ENCODE measurements at places on chromosomes 5 and 9.

DNA sequence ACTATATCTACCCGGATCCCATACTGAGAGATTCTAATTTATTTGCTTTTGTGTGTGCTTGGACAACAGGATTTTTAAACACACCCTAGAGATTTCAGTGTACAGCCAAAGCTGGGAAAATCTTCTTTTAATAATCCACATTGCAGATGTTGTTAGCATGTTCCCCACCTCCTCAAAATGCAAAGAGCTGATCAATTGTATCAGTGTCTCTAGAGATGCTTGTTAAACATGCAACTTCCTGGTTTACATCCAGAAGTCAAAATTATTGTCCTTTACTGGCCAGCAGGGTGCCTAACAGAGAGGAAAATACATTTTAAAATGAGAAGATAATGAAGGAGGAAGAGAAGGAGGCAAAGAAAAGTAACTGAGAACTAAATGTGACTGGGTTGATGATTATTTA lies 793.3 kb downstream of the SEMA5A start:
- DNase-seq: no peak

GRCh38 chr5:52655163-52655562 lies 132.6 kb upstream of the ITGA1 start:
- DNase-seq: no peak

DNA sequence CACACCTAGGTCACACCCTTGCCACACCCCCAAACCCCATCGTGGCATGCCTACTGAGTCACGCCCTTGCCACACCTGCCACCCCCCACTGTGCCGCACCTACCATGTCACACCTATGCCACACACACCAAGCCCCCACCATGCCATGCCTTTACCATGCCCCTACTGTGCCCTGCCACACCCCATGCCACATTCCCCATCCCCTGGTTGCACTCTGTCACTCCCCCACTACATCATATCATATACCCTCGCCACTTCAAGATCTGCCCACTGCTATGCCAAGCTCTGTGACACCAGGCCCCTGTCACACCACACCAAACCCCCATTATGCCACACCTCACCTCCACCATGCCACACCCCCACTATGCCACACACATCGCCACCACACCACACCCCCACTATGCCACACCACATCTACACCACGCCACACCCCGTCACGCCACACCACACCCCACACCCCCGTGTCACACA lies 101.2 kb downstream of the OLFM1 start:
- no peak for DNase-seq

DNA sequence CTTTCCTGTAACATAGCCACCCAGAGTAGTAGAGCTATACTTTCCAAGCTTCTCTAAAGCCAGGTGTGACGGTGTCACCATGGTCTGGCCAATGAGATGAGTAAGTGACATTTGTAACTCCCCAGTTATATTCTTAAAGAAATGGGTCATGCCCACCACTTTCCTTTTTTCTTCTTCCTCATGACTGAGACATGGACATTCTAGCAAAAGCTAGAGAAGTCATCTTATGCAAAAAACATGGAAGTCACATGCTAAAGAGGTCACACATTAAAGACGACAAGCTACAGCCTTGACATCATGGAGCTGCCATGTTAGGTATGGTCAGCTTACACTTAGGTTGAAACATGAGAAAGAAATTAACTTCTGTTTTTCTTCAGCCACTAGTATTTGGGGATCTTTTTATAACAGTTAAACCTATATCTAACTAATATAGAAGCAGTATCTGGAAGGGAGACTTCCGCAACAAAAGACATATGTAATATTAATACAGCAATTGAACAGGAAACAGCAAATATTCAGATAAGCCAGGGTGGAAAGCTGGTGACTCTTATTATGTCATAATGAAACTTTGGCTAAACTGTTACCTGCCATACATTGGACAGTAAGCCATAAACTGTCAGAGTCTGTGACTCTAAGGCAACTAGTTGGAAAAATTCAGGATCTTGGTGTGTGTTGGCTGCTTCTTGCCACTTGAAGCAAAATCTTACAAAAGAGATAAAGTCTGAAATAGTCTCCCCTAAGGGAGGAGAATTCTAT lies 54.7 kb upstream of the SNX2 start:
- no peak for DNase-seq

DNA sequence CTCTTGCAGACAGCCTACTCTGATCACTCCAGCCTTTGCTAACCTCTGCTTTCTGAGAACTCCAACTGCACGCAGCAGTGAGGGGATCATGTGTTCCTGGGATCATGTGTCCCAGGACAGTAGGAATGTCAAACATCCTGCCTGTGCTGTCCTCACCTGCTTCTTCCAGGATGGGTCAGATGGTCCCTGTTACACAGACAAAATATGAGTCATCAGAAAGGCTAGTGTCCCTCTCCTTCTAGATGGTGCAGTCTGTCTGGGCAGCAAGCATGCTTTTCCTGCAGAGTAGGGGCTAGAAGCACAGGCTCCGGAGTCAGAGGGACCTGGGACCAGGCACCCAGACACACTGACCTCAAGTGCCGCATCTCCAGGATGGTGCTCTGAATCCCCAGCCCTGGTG lies 20.1 kb upstream of the SLC25A48 start:
- DNase-seq: no peak

- DNase-seq: no peak
Observed at GRCh38 chr5:73797132-73797510, 171.1 kb downstream of the ARHGEF28 start.

- DNase-seq: peak; percentile 22
Observed at GRCh38 chr5:111124793-111125192, 32.6 kb downstream of the WDR36 start.

- DNase-seq: no peak
Observed at GRCh38 chr9:37640246-37640645, 10.5 kb upstream of the FRMPD1 start.
